ENCODE measurements at places on chromosomes 1 and 21.

GRCh38 chr21:41119901-41120300 lies 48.1 kb upstream of the BACE2 start:
- no peak for DNase-seq

- DNase-seq = no peak
These were observed 34.3 kb upstream of the HMCN1 start for GRCh38 chr1:185699874-185700273.

DNA sequence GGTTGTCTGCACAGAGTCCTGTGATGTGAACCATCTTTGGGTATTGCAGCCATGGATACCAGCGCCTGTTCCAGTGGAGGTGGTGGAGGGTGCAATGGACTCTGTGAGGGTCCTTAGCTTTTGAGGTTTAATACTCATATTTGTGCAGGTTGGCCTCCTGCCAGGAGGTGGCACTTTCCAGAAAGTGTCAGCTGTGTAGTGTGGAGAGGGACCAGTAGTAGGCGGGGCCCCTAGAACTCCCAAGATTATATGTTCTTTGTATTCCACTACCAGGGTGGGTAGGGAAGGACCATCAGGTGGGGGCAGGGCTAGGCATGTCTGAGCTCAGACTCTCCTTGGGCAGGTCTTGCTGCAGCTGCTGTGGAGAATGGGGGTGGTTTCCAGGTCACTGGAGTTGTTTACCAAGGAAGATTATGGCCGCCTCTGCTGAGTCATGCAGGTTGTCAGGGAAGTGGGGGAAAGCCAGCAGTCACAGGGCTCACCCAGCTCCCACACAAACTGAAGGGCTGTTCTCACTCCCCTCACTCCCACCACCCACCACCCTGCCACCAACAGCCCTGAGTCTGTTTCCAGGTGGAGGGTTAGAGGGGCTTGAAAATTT lies 31.2 kb upstream of the ZNF678 start:
- no peak for DNase-seq

DNA sequence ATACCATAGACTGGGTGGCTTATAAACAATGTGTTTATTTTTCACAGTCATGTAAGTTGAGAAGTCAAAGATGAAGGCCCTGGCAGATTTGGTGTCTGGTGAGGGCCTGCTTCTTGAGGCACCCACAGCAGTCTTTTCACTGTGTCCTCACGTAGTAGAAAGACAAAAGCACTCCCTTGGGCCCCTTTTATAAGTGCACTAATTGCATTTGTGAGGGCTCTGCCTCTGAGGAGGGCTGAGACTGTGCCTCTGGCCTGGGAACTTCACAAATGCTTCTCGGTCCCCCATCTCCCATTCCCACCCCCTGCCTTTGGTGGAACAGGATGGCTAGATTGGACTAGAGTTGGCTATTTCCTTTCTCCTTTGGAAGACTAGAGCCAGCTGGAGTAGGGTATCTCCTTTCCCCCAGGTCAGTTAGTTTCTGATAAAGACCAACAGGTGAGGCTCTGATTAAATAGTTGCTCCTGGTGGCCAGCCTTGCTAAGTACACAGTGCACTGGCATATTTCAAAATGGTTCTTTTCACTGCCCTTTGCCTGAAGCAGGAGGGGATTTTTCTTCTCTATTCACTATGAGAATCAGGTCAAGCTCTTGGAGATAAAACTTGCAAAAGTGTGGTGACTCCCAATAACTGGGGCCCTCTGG lies 82.9 kb downstream of the PLPPR4 start:
- no peak for DNase-seq

DNA sequence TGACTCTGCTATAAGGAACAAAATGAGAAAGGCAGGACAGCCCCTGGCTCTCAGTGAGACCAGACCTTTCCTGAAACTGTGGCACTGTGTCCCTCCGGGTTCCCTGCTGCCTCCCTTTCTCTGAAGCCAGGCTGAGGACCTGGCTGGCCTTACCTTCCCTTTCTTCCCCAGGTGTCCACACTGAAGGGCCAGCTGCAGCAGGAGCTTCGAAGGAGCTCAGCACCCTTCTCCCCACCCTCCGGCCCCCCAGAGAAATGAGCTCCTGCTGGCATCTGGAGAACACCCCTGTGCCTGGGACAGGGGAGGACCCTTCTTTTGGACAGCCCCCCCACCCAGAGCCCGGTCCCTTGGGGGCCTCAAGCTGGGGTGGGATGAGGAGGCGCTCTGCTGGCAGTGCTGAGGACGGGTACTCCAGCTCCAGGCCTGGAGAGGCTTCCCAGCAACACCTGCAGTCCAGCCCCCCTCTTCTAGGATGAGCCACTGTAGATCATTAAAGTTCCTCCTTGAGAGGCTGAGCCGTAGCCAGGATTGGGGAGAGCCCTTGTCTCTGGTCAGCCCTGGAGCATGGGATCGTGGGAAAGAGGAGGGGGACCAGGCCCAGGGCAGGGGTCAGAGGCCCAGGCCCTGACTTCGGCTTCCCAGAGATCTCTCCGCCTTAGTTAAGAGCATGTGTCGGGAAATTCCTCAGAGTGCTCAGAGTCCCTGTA lies 8.1 kb downstream of the MFAP2 start:
- no peak for DNase-seq

GRCh38 chr1:17423781-17424245 lies 15.7 kb downstream of the RCC2 start:
- no peak for DNase-seq

DNA sequence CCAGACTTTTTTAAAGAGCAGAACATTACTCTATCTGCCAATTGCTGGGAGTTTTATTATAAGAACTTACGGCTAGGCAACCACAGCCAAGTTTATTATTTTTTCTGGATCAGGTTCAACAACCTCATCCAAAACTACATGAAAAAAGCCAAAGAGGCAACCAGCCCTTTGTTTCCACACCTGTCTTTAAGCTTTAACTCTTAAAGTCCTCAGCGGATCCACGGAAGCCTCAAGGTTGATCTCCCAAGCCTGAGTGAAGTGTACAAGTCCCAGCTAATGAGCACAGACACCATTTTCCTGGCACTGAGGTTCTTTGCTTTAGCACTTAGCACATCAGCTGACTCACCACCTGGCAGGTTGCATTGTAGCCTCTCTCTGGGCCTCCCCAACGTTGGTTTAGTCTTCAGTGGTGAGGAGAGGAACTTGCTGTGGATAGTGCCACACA lies 143.1 kb downstream of the TGFBR3 start:
- no peak for DNase-seq

Measured in hematopoietic multipotent progenitor cell treated with erythropoietin and hydrocortisone succinate and interleukin-3 and kit ligand, for 15 days (in vitro differentiated cells).